ENCODE measurements at places on chromosomes 13 and 19. TPM values are rescaled to one million over a fixed set of nuclear protein-coding genes. Genes with fewer than 3 reads are reported as not detected.

The GJA3 gene
- 1.0 TPM for total RNA-seq

The ZNF208 gene
- total RNA-seq, result 1.2 TPM

The TLE2 gene
- total RNA-seq, result 1.4 TPM

The PRKCSH gene
- 212 TPM for total RNA-seq

The ZNF563 gene
- 4.5 TPM for total RNA-seq

The TMC4 gene
- not detected for total RNA-seq

The IRGC gene
- not detected for total RNA-seq

- DNase-seq, result no peak
Measured at GRCh38 chr13:93446238-93446637, 219.6 kb downstream of the GPC6 start.

DNA sequence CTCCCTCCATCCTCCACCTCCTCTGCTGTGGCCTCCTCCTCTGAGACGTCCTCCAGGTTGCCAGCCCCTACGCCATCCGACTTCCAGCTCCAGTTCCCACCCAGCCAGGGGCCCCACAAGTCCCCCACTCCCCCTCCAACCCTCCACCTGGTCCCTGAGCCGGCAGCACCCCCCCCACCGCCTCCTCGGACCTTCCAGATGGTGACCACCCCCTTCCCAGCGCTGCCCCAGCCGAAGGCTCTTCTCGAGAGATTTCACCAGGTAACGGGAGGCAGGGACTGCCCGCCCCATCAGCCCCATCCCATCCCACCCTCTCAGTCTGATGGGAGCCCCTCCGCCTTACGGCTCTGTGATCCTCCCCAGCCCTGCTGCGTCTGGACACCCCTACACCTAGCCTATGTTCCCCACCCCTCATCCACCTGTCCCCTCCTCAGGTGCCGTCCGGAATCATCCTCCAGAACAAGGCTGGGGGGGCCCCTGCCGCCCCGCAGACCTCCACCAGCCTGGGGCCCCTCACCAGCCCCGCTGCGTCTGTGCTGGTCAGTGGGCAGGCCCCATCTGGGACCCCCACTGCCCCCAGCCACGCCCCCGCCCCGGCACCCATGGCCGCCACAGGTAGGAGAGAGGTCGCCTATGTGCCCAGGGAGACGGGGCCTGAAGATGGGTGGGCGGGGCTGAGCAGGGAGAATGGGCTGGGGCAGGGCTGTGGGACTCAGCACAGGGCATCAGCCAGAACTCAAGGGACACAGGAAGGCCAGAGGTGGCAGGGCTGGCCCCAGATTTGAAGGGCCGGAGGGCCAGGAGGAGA is 18.6 kb upstream of the EHD2 start:
- no peak for DNase-seq

- DNase-seq, result no peak
Measured at GRCh38 chr13:71828117-71828516, 38.9 kb downstream of the DACH1 start.

- DNase-seq, result no peak
Measured at GRCh38 chr13:73991384-73991783, 142.8 kb downstream of the KLF12 start.

- DNase-seq, result no peak
Measured at GRCh38 chr19:46254776-46255175, 25.2 kb downstream of the IGFL1 start.

GRCh38 chr19:46886546-46887239 is 25.9 kb downstream of the ARHGAP35 start:
- DNase-seq, result no peak

DNA sequence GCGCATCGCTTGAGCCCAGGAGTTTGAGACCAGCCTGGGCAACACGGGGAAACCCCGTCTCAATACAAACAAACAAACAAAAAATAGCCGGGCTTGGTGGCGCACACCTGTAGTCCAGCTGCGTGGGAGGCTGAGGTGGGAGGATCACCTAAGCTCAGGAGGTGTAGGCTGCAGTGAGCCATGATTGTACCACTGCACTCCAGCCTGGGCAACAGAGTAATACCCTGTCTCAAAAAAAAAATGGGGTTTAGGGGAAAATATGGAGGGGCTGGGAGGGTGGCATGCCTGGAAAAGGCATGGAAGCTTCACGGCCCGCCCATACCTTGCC is 1.9 kb upstream of the ISYNA1 start:
- DNase-seq, result no peak

GRCh38 chr13:85287528-85287927 is 511.7 kb downstream of the SLITRK6 start:
- no peak for DNase-seq

DNA sequence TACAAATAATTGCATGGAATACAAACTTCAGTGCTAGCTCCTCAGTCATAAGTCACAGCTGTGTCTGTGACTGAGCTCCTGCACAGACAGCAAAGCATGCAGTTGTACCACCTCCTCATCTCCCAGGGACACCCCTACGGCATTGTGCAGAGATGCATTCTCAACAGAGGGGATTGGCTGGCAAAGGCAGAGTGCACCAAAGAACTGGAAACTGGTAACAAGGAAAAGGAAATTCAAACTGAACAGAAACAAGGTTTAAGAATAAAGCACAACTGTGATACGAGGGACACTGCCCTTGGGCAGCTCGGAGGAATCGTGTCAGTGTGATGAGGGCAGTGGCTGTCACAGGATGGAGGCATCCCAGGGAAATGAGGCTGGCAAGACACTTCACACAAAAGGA is 126.1 kb upstream of the SOX1 start:
- no peak for DNase-seq

Data from activated naive CD8-positive, alpha-beta T cell treated with anti-CD3 and anti-CD28 coated beads for 36 hours (primary cell).